ENCODE measurements at places on chromosomes 7 and 10. TPM values are rescaled to one million over a fixed set of nuclear protein-coding genes. Genes with fewer than 3 reads are reported as not detected.

- H3K4me3 ChIP-seq = no peak overlapping the region
- no peaks in the 10 kb centered on the region for H3K36me3 ChIP-seq
- no peaks in the 10 kb centered on the region for H3K27me3 ChIP-seq
- no peak overlapping the region for H3K27ac ChIP-seq
- no peaks in the 10 kb centered on the region for H3K4me1 ChIP-seq
- DNase-seq = no peak
These were observed 227.8 kb upstream of the INHBA start for GRCh38 chr7:41930538-41931262.

Gene CDNF
- 5.1 TPM for total RNA-seq

- no peaks in the 10 kb centered on the region for H3K27me3 ChIP-seq
- H3K36me3 ChIP-seq = no peaks in the 10 kb centered on the region
- no peaks in the 10 kb centered on the region for H3K4me1 ChIP-seq
- H3K27ac ChIP-seq = no peak overlapping the region
- no peak for DNase-seq
- H3K4me3 ChIP-seq = no peak overlapping the region
These were observed 93.8 kb upstream of the MKI67 start for GRCh38 chr10:128220021-128220420.

DNA sequence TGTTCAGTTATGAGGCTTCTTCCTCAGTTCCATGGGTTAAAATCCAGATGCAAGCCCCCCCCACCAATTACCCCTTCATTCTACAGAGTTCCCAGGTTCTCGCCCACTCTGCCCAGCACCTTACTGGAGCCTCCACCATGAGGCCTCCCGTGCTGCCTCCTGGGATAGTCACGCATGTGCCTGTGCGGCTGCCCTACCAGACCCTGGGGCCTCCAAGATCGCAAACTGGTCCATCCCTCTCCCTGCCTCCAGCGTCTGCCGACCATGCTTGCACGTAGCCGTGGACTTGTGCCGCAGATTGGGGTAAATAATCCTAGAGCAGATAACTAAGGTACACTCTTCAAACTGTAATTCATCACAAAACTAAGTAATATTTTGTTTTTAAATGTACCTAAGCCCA, 611.2 kb downstream of the PTPRN2 start:
- H3K27ac ChIP-seq = no peak overlapping the region
- H3K4me1 ChIP-seq = no peaks in the 10 kb centered on the region
- no peak for DNase-seq

DNA sequence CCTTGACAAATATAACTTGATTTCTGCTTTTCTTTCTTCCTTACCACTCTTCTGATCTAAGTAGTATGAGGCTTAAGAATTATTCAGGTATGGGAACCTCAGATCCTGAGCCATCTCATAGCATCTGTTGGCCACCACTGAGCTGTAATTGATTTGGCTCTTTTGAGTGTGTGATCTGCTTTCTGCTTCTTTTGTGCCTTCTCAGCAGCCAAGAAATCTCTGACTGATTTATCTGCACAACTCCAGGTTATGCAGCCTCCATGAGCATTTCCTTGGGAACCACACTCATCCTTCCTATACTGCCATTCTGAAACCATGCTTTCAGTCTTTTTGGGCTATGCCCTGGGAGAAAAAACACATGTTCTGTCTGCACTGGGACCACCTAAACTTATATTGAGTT, 178.0 kb upstream of the FAM3C start:
- no peak overlapping the region for H3K27ac ChIP-seq
- DNase-seq = no peak
- no peaks in the 10 kb centered on the region for H3K36me3 ChIP-seq
- no peaks in the 10 kb centered on the region for H3K4me1 ChIP-seq
- no peaks in the 10 kb centered on the region for H3K27me3 ChIP-seq

DNA sequence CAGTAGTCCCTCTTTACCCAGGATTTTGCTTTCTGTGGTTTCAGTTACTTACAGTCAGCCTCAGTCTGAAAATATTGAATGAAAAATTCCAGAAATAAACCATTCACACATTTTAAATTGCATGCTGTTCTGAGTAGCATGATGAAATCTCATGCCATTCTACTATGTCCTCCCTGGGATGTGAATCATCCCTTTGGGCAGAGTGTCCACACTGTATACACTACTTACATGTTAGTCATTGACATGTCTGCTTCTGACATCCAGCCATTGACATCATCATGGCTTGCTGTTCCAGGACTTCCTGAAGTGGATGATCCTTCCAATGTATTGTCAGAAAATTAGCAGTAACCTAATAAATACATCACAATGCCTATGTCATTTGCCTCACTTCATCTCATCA, 34.6 kb upstream of the MALRD1 start:
- no peak overlapping the region for H3K27ac ChIP-seq
- no peak overlapping the region for H3K4me3 ChIP-seq
- H3K4me1 ChIP-seq = no peaks in the 10 kb centered on the region
- no peaks in the 10 kb centered on the region for H3K36me3 ChIP-seq

Gene EGR2
- 4.3 TPM for total RNA-seq

Gene CTNNA3
- total RNA-seq = 0.33 TPM

- H3K27me3 ChIP-seq = no peaks in the 10 kb centered on the region
- no peak overlapping the region for H3K4me3 ChIP-seq
- DNase-seq = no peak
- H3K36me3 ChIP-seq = no peaks in the 10 kb centered on the region
- no peak overlapping the region for H3K27ac ChIP-seq
These were observed 218.4 kb downstream of the KLF6 start for GRCh38 chr10:3566627-3567026.

GRCh38 chr10:33653584-33654367, 319.3 kb upstream of the NRP1 start:
- H3K27me3 ChIP-seq = no peaks in the 10 kb centered on the region
- H3K36me3 ChIP-seq = no peaks in the 10 kb centered on the region
- H3K4me3 ChIP-seq = no peak overlapping the region
- H3K27ac ChIP-seq = no peak overlapping the region
- DNase-seq = no peak
- no peaks in the 10 kb centered on the region for H3K4me1 ChIP-seq

DNA sequence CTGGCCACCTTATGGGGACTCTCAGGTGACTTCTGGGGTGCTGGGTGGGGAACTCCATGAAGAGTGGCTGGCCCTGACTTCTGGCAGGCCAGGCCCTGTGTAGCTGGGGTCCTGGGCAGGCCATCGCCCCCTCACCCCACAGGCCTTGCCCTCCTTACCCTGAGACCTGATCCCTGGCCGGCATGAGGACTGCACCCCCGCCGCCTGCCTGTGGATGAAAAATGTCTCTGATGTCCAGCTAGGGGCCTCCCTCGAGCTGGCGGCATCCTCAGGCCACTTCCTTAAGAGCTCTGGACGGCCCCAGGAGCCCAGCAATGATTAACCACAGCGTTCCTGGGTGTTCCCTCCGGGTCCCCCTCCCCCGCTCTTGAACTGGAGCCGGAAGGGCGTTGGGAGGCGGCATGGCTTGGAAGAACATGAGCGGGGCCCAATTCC, 31.8 kb upstream of the SHH start:
- DNase-seq = no peak
- H3K4me1 ChIP-seq = no peaks in the 10 kb centered on the region
- H3K4me3 ChIP-seq = no peak overlapping the region
- H3K27me3 ChIP-seq = peaks cover 11% of the 10 kb centered on the region

GRCh38 chr7:22268884-22269421, 88.0 kb downstream of the RAPGEF5 start:
- no peaks in the 10 kb centered on the region for H3K27me3 ChIP-seq
- H3K36me3 ChIP-seq = no peaks in the 10 kb centered on the region
- no peak overlapping the region for H3K27ac ChIP-seq
- no peak for DNase-seq
- no peaks in the 10 kb centered on the region for H3K4me1 ChIP-seq
- no peak overlapping the region for H3K4me3 ChIP-seq

Gene CUBN
- total RNA-seq = 1.6 TPM

Gene CRYGN
- 0.98 TPM for total RNA-seq

DNA sequence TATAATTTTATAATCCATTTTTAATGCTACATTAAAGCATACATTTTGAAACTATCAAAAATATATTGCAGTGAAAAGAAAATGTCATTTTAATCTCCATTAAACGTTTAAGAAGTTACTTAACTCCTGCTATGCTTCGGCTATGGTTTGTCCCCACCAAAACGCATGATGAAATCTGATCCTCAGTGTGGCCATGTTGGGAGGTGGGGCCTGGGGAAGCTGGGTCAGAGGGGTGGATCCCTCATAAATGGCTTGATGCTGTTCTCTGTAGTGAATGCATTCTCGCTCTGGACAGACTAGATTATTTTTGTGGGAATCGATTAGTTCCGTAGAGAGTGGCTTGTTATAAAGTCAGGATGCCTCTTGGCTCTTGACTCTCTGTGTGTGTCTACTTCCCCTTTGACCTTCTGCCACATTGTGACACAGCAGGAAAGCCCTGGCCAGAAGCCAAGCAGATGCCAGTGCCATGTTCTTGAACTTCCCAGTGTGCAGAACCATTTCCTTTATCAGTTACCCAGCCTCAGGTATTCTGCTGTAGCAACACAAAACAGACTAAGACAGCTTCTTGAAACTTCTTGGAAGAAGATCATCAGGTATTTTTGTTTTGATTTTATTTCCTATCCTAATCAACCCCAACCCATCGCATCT, 77.8 kb downstream of the TCERG1L start:
- H3K4me1 ChIP-seq = no peaks in the 10 kb centered on the region
- peaks cover 27% of the 10 kb centered on the region for H3K27me3 ChIP-seq
- H3K27ac ChIP-seq = no peak overlapping the region
- H3K36me3 ChIP-seq = no peaks in the 10 kb centered on the region

Gene PRSS1
- not detected for total RNA-seq

DNA sequence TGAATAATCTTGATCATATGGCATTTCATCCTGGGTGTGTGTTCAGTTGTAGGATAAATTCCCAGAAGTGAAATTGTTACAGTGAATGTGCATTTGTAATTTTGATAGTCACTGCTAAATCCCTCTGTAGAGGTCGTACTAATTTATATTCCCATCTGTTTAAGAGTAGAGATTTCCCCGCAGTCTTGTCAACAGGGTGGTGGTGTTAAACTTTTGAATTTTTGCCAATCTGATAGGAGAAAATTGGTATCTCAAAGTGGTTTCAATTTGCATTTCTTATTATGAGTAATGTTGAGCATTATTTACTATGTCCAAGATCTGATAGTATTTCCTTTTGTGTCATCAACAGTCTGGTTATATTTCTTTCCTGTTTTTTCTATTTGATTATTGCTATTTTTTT, 101.7 kb downstream of the AUTS2 start:
- H3K27me3 ChIP-seq = no peaks in the 10 kb centered on the region
- no peaks in the 10 kb centered on the region for H3K4me1 ChIP-seq
- DNase-seq = no peak
- H3K27ac ChIP-seq = no peak overlapping the region

Gene TAC1
- 0.32 TPM for total RNA-seq

- H3K27ac ChIP-seq = peak overlapping the region; percentile 83
- H3K36me3 ChIP-seq = no peaks in the 10 kb centered on the region
- DNase-seq = no peak
- no peak overlapping the region for H3K4me3 ChIP-seq
- no peaks in the 10 kb centered on the region for H3K27me3 ChIP-seq
These were observed 25.7 kb upstream of the LOXL4 start for GRCh38 chr10:98293550-98294269.

Gene ECHDC3
- 256 TPM for total RNA-seq

- DNase-seq = no peak
- H3K4me3 ChIP-seq = no peak overlapping the region
- H3K36me3 ChIP-seq = no peaks in the 10 kb centered on the region
These were observed 186.7 kb downstream of the TPK1 start for GRCh38 chr7:144649120-144649519.

GRCh38 chr10:118924493-118924892, 105.0 kb upstream of the NANOS1 start:
- H3K4me3 ChIP-seq = no peak overlapping the region
- no peaks in the 10 kb centered on the region for H3K4me1 ChIP-seq
- H3K36me3 ChIP-seq = no peaks in the 10 kb centered on the region

DNA sequence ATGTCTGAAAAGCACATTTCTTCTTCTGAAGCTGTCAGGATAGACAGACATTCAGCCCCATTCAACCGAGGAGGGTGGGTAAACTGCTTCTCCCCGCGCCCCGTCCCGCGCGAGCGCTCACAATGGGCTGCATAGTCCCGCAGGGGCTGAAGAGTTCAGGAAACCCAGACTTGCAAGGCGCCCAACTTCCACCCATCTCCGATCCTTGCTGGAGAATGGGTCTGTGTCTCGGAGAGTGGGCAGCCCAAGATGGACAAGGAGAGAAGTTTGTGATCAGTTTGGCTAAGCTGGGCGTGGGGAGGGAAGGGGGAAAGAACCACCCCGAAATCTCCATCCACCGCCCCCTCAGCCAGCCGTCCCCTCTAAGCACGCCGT, 686 bp downstream of the AASS start:
- DNase-seq = peak; percentile 52
- H3K27ac ChIP-seq = peak overlapping the region; percentile 97
- no peaks in the 10 kb centered on the region for H3K27me3 ChIP-seq
- peak overlapping the region; percentile 77 for H3K4me3 ChIP-seq

DNA sequence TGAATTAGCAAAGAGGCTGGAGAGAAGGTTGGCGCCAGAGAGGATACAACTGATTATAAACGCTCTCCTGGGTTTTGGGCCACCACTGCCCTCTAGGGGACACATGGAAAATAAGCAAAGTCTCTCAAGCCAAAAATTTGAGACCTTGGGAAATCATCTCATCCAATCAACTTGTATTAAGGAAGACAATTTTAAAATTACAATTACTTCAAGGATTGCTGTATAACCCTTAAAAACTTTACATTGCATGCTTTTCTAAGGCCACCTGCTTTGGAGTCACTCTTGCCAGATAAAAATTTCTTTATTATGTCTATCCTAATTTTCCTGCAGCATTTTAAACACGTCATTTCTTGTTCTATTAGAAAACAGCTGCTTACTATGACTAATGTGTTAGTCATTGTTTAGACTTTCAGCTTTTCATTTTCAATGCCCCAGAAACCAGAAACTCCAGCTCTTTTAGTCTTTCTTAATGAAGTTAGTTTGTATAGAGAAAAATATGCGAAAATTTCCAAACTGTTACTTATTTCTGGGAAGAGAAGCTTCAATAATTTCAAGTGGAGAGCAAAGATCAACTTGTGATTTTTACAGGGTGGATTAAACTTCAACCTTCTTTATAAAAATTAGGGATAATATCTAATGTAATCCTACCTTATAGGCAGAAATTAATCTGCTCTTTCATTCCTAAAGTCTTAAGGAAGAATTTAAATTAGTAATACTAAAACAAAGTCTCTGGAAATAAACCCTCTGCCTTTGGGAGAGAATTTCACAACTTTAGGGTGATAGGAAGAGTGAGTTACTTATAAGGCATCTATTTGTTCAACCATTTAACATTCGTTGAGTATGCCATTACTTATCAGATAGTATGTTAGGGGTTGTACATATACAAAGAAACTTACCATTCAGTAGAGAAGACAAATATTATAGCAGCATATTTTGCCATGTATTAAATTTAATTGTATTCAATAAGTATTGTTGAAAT, 20.6 kb upstream of the RHOBTB1 start:
- no peaks in the 10 kb centered on the region for H3K4me1 ChIP-seq
- no peaks in the 10 kb centered on the region for H3K36me3 ChIP-seq
- DNase-seq = peak; percentile 59
- H3K27ac ChIP-seq = peak overlapping the region; percentile 2
- H3K4me3 ChIP-seq = no peak overlapping the region
- no peaks in the 10 kb centered on the region for H3K27me3 ChIP-seq

GRCh38 chr7:44172352-44172751, 16.9 kb downstream of the GCK start:
- no peak overlapping the region for H3K4me3 ChIP-seq
- H3K4me1 ChIP-seq = no peaks in the 10 kb centered on the region
- DNase-seq = no peak
- no peak overlapping the region for H3K27ac ChIP-seq
- no peaks in the 10 kb centered on the region for H3K27me3 ChIP-seq

Gene CFAP58
- 0.88 TPM for total RNA-seq

All from breast epithelium (tissue), 4 donors.